Omental fat pad (tissue), 4 donors: ENCODE measurements at places on chromosomes 7 and 10. TPM values are rescaled to one million over a fixed set of nuclear protein-coding genes. Genes with fewer than 3 reads are reported as not detected.

- DNase-seq, result no peak
Observed at GRCh38 chr10:98209441-98209840, 58.6 kb downstream of the LOXL4 start.

DNA sequence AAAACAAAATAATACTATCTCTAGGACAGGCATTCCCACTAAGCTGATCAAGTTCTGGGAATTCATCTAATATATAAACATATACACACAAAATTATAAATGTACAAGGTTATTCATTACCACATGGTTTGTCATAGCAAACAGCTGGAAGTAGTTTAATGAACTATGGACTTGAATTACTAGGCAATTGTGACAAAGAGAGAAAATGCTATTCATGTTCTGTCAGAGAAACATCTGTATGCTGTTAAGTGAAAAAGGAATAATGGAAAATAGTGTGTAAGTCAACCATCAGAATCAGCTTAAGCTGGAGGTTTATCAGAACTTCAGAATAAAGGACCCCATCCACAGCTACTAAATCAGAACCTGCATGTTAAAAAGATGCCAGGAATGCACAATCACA lies 2.8 kb downstream of the ZNF248 start:
- DNase-seq, result no peak

DNA sequence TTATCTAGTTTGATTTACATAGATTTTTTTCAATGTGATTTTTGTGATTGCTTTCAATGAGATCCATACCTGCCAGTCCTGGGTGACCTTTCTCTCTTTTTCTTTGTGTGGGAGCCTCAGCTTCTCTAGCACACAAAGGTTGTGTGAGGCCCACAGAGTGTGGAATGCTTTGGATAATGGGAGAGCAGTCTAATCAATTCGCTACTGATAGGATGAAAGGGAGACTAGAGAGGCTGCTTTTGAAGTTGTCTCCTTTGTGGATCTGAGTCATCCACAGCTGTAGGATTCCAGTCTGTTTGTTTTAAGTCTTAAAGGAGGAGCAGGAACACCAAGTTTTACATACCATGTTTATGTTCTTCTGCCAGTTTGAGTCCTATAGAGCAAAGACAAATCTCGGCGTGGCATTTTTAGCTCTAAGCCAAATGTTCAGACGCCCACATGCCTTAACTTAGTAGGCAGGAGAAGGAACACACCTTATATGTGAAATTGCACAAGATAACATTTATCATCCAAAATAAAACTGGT lies 330.0 kb downstream of the ARL4A start:
- DNase-seq, result no peak

GRCh38 chr7:925601-926000 lies 28.9 kb downstream of the ADAP1 start:
- DNase-seq, result no peak

DNA sequence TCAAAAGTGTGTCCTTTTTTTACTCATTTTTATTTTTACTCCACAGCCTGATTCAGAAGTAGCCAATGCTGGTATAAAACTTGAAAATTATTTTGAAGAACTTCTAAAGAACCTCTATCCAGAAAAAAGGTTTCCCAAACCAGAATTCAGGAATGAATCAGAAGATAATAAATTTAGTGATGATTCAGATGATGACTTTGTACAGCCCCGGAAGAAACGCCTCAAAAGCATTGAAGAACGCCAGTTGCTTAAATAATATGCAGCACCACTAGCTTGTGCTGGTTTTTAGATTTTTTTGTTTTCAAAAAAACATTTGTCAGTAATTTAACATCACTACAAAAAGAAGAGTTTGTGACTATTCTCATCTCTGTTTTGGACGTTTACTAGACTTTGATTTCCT lies 116.5 kb downstream of the SVOPL start:
- no peak for DNase-seq

DNA sequence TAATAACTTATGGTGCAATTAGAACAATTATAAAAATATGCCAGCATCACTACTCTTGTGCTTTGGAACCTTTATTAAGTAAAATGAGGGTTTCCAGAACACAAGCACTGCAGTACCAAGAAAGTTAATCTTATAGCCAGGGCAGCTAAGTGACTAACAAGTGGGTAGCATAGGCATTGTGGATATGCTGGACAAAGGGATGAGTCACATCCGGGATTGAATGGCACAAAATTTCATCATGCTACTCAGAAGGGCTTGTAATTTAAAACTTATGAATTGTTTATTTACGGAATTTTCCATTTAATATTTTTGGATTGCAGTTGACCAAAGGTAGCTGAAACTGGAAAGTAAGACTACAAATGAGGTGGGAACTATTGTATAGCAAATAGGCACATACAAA lies 250.6 kb downstream of the C7orf25 start:
- no peak for DNase-seq

DNA sequence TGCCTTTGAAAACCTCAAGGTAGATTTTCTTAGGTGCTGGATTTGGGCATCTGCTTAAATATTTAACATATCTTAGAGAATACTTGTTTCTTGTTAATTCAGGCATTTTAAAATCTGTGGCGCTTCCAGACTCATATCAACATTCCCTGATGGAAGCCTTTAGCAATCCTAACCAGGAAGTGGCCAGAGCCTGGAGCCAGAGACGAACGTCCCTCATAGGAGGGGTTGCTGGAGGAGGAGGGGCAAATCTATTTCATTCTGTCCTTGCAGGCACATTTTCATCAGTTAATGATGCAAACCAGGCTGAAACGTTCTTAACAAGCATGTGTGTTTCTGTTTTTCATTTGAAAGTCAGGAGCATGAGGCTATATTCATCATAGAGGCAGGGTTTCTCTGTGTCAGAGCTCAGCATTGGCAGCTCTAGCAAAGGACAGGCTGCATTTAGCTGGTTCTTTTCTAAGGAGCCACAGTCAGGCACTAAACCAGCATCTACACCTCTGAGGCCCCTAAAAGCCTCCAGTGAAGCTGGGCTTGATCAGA lies 17.8 kb upstream of the IFIT2 start:
- DNase-seq, result no peak

The PTN gene
- total RNA-seq, result 26.1 TPM

The HGF gene
- total RNA-seq, result 16.6 TPM

The ANKRD61 gene
- 0.36 TPM for total RNA-seq

The CLCN1 gene
- total RNA-seq, result not detected
